ENCODE measurements at places on chromosomes 5 and 9.
A peak's percentile ranks its signal among the peaks of the same experiment; 100 is the strongest.

GRCh38 chr9:77554586-77555105 lies 93.5 kb downstream of the GNA14 start:
- DNase-seq: no peak

- no peak for DNase-seq
Measured at GRCh38 chr5:13569090-13569715, 375.3 kb downstream of the DNAH5 start.

- no peak for DNase-seq
Measured at GRCh38 chr5:37251665-37252064, 2.5 kb upstream of the CPLANE1 start.

GRCh38 chr9:116000748-116001329 lies 152.8 kb upstream of the PAPPA start:
- DNase-seq: peak; percentile 3

- DNase-seq: no peak
Measured at GRCh38 chr9:129391221-129391661, 213.2 kb upstream of the IER5L start.

DNA sequence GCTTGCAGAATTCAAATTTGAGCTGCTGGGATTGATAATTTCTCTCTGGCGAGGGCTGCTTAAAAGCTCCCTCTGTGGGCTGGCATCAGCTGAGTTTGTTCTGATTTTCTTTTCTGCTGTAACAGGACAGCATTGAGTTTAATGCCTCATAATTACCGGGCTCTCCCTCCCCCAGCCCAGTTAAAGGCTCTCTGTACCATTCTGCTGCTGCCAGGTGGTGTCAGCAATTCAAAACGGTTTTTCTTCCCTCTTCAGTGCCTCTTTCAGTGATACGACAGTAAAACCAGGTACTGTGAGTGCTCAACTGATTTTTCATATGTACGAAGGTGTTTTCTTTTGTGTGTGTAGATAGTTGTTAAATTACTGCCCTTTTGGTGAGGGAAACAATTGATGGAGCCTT lies 509.3 kb upstream of the CTNND2 start:
- DNase-seq: no peak

GRCh38 chr5:95973793-95974325 lies 12.2 kb upstream of the ELL2 start:
- peak; percentile 1 for DNase-seq

DNA sequence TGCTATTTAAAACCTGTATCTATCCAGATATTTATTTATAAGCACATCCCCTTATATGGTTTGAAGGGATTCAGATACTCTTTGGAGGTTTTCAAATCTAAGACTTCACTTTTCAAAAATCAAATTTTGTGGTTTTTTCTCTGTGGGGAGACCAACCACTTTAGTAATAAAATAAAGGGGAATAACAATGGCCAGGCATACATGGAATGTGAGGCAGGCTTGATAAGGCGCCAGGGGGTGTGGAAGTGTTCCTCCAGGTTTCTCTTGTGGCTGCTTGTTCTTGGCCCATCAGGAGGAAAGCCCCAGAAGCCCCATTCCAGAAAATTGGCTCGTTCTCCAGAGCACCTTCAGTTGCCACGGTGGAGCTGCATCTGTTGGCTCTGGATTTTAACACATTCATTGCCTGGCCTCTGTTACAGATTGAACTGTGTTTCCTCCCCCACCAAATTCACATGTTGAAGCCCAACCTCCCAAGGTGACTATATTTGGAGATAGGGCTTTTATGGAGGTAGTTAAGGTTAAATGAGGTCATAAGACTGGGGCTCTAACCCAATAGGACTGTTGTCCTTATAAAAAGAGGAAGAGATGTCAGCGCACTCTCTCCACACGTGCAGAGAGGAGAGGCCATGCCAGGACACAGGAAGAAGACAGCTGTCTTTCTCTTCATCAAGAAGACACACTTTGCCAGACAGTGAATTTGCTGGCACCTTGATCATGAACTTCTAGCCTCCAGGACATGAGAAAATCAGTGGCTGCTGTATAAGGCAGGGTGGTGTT lies 195.9 kb downstream of the TMEM38B start:
- DNase-seq: no peak

DNA sequence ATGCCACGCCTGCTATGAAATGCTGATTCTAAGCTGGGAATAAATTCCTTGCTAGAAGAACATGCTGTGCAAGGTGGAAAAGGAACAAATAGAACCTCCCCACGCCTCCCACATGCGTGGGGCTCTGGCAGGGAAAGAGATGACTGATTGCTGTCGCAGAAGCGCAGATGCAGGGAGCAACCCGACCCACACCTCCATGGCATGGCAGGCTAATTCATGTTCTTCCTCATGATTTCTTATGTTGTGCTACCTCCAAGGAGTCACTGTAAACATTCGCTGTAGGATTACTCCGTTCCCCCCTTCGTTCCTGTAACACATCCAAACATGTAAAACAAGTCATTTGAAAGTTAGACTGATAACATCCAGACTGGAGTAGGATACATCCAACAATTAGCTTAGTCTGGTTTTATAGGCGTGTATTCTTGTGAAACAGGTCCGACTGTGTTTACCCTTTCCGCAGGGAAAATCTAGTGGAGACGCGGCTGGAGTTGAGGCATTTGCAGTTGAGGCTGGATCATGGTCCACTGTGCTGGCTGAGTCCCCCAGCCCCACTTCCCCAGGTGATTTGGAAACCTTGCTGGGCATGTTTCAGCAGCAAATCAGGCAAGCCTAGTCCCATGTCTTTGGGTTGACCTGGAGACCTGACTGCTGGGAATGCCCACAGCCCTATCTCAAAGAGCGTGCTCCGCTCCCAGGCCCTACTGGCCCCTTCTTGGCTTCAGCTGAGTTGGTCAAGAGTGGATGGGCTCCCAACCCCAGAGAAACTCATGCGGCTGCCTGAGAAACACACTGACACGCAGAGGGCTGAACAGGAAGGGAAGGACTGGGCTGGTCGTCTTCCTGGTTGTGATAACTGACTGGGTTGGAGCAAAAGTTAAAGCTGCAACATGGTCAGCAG lies 24.8 kb upstream of the ANKRD33B start:
- no peak for DNase-seq

DNA sequence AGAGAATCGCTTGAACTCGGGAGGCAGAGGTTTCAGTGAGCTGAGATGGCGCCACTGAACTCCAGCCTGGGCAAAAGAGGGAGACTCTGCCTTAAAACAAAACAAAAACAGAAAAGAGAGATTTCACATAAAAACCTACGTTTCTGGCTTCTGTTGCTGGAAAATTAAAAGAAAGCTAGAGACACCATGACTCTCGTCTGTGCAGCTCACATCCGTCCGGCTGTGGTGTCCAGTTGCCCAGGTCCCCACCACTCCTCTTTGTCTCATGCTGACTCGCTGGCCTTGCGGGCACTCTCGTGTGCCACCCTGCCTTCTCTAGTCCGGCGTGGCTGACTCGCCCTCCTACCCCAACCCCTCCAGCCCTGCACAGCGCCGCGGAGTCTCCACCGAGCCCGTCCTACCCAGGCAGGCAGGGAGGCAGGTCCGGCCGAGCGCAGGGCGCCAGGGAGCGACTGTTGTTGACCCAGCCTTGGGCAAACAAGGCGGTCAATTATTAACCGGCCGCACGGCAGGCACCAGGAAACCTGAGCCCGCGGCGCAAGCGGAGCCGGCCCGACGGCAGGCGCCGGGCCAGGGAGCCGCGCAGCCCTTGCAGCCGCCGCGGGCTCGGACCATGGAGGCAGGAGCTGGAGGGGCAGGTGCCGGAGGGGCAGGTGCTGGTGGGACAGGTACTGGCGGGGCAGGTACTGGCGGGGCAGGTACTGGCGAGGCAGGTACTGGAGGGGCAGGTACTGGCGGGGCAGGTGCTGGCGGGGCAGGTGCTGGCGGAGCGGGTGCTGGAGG lies at the start of gene PRRT1B:
Gene PRRT1B, plus strand, starts transcription at position 521 of the 783 bp plus-strand sequence. Its CDS starts 93 bp downstream, at position 614.
- no peak for DNase-seq

DNA sequence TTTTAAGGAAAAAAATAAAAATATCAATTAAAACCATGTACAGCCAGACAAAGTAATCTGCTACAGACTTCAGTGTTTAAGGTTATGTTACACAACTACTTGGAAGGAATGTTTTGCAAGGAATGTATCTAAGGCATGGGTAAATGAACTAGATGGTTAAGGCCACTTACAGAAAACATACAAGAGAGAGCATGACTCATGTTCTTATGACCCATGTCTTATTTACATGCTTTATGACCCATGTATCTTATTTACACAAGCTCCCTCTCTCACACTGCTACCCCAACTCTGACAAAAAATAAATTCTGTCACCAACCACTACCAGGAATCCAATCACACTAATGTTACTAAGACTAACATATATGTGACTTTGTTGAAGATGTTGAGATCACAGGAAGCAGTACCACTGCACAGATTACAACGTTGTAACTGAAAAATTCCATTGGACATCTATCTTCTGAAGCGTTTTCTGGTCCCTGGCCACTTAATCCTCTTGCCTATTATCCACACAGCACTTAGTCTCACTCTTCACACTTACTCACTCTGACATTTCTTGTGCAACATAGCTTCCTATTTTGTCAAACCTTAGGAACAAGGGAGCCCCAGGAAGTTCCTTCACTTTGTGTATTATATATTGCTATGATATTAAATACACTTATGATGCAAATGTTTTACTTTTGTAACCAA lies 1630.1 kb upstream of the C9orf72 start:
- no peak for DNase-seq

- no peak for DNase-seq
Measured at GRCh38 chr5:102796498-102796897, 41.4 kb downstream of the PAM start.

DNA sequence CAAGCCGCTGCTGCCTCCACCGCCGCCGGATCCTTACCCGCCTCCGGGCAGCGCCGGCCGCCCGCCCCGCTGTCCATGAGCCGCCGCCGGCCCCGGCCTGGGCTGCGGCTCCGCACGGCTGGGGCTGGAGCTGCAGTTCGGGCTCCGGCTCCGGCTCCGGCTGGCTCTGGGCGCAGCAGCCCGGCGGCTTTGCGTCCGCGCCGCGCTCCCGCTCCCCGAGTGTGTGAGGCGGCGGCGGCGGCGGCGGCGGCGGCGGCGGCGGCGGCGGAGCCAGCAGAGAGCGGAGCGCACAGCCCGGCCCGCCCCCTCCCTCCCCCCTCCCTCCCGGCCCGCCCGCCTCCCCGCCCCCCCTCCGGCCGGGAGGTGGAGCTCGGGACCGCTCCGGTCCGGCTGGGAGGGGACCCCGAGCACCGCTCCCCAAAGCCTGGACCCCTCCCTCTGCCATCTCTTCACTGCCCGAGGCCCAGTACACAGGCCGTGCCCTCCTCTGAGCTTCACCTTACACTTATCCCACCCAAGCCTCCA lies at the start of gene PCDH1:
Gene PCDH1, minus strand, starts transcription at position 225 of the 525 bp plus-strand sequence. Its CDS starts 148 bp downstream, at position 77.
- no peak for DNase-seq

- no peak for DNase-seq
Measured at GRCh38 chr5:7395947-7396712, at the start of gene ADCY2. TSS of gene ADCY2 (plus strand) at chr5:7396138. CDS start at chr5:7396297, 159 bp downstream.

- no peak for DNase-seq
Measured at GRCh38 chr5:39208471-39208870, 10.9 kb downstream of the FYB1 start.

- no peak for DNase-seq
Measured at GRCh38 chr9:110745676-110746075, 77.1 kb downstream of the MUSK start.

DNA sequence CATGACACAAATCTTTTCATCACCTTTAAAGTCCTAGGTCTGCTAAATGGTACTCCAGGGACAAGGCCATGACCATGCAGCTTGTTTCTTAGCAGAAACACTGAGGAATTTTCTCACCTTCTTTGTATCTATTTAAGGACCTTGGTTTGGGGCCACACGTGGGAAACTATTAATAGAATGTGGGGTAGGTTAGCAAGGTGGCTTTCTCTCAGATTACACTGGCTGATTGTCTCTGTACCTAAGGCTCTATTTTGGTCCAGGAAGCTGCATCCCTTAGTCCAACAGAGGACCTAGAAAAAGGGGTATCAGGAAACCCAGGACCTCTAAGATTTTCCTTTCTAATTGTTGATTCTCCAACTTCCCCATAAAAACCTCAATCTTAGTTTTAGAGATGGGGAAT lies 36.3 kb upstream of the FRMD3 start:
- DNase-seq: no peak

GRCh38 chr5:53481159-53481886 lies 894 bp downstream of the FST start:
- no peak for DNase-seq

DNA sequence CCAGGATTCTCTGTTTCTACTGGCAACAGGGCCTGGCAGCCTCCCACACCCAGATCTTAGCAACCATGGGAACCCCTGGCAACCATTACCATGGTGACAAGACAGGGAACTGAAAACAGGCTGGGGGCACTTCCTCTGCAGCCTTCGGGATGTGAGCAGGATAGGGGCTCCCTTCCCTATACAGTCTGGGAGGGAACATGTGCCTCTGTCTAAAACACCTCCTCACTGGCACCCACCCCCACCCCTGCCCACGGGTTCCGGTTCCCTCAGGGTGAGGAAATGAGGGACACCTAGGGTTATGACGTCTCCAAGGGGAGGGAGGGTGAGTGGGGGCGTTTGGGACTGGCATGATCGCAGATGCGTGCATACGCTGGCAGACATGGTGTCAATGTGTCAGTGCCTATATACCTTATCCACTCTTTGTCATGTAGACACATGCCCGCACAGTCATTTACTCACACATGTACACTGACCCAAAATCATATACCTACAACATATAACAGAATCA lies 3.0 kb upstream of the DNAJB5 start:
- DNase-seq: peak; percentile 59

GRCh38 chr5:93596676-93597490 lies 13.9 kb downstream of the NR2F1 start:
- DNase-seq: no peak

- DNase-seq: no peak
Measured at GRCh38 chr5:10339958-10340357, 13.5 kb upstream of the MARCHF6 start.

DNA sequence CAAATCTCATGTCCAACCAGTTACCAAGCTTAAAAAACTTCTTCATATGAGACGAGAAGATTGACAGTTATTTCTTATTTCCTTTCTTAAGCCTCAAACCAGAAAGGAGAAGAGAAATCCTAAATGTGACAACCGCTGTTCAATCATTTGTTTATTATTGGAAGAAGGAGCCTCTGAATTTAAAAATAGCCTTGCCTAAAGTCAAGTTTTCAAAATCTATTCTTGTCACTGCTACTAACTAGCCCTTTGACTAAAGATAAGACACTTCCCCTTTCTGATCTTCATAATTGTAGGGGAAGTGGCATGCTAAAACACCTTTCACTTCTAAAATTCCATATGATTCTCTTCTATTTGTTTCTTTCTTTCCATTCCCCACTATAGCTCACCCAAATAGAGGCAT lies 106.2 kb upstream of the EMB start:
- DNase-seq: no peak

DNA sequence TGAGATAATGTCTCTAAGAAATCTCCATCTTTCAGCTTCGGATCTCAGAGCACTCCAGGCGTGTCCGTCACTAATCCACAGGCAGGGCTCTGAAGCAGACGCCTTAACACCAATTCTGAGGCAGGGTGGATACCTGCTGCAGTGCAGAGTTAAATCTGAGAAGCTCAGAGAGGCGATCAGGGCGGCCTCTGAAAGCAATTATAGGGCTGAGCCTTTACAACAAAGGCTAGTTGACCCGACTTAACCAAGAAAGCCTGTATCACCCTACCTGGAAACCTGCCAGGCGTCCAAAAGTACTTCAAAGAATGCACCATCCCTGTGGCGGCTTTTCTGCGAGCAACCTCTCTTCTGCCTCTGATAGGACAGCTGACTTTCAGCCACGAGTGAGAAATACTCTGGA lies 134.8 kb upstream of the MSX2 start:
- no peak for DNase-seq
